Right atrium auricular region (tissue), 2 donors: ENCODE measurements at places on chromosomes 11 and 22.

- DNase-seq, result no peak
These were observed 880.6 kb downstream of the NTM start for GRCh38 chr11:132251061-132251460.

DNA sequence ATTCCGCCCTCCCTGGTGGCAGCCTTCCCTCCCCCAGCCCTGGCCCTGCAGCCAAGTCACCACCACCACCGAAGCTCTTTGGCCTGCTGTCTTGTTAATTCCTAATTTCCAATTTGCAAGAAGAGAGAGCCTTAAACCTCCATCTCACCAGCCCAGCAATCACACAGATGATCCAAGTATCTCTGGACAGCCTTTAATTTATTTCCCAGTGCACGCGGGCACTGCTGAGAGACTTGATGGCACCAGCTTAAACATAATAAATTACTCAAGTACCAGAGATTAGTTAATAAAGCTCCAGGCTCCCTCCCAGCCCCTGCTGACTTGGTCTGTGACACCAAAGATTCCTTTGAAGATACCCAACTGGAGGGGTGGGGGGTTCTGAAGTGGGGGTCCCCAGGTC is 494.7 kb downstream of the BUD13 start:
- DNase-seq, result no peak

GRCh38 chr11:64134963-64135362 is 30.9 kb downstream of the MACROD1 start:
- no peak for DNase-seq

- DNase-seq, result no peak
These were observed 31.7 kb upstream of the PDE3B start for GRCh38 chr11:14611939-14612338.

DNA sequence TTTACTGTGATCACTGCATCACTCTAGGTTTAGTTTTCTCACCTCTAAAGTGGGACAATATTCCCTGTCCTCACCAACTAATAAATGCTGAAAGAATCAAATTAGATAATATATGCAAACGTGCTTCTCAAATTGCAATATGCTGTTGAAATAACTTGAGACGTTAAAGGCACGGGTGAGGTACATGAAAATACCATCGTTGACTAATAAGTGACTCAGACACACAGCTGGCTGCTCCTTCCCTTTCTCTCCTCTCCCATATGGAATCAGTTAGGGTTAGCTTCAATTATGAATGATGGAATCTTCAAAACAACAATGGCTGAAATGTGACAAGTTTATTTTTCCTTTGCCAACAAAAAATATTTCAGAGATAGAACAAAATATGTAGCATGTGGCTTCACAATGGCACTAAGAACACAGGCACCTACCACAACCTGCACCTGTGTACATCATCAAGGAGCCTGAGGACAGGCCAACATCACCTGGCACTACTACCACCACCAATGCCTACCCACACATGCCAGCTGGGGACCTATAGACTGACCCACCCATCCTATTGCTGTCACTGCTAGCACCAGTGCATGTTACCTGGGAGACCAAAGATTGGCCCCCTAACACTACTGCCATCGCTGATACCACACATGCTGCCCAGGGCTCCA is 13.7 kb downstream of the GDPD4 start:
- no peak for DNase-seq

GRCh38 chr11:115941481-115941993 is 437.3 kb upstream of the CADM1 start:
- DNase-seq, result peak; percentile 94

GRCh38 chr11:13942971-13943381 is 19.5 kb upstream of the SPON1 start:
- no peak for DNase-seq

DNA sequence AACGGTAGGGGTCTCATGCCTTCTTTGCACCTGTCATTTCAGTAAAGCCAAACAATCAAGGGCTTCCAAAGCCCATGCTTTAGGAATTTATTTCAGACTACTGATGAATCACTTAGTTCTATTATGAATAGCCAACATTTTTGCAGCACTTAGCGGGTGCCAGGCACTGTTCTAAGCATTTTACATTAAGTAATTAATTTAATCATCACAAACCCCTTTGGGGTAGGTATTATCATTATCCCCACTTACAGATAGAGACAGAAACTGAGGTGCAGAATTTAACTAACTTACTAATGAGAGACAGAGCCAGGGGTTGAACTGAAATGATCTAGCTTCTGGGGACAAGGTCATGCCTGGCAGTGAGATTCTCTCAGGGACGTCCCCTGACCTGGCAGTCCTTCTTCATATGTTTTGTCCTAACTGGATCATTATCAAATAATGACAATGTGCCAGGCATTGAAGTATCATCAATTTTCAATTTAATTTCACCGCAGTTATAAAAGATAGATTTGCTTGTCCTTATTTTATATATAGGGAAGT is 31.7 kb upstream of the NAV2 start:
- DNase-seq, result no peak
